ENCODE measurements at places on chromosomes 6 and 20. TPM values are rescaled to one million over a fixed set of nuclear protein-coding genes. Genes with fewer than 3 reads are reported as not detected.

TBX18 gene
- 2.4 TPM for total RNA-seq

TMEM74B gene
- total RNA-seq = 0.17 TPM

- peak; percentile 1 for DNase-seq
These were observed 132.6 kb downstream of the GPR63 start for GRCh38 chr6:96704713-96705112.

DNA sequence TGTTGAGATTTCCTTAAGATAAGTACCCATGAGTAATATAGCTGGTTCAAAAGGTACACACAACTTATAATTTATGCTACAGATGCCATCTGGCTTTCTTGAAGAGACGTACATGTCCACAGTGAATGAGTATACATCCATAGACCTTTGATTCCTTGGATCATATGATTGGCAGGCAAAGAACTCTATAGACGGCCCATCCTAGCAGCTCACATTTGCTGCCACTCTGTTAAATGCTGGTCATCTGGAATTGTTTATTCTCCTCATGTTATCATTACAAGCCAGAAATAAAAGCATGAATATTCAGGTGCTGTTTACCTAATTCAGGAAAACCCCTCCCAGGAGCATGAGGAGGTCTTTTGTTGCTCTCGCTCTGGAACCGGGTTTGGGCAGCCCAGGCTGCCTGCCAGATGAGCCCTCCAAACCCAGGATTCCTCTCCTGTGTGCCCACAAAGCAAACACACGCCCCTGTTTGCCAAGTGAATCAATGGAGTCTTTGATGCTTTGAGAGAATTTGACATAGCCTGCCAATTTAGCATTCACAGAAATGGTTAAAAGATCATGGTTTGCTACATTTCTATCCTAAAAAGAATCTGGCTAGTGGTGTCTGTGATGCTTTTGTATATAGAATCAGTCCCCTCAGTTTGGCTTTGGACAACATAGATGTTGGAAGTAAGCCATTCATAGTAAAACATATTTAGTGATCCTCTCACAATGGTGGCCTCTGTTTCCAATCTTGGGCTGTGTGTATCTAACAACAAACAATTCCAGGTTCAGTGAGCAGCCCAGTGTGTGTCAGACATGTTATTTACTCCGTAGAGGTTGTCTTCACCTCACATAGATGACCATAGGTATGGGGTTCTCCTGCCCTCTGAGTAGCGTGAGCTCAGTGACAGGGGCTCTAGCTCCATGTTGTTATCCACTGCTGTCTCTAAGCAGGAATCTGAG is 17.5 kb upstream of the PLCG1 start:
- no peak for DNase-seq

- DNase-seq = no peak
These were observed 26.0 kb downstream of the TOX2 start for GRCh38 chr20:43940518-43941225.

GRCh38 chr6:151661509-151661908 is 146.0 kb upstream of the ESR1 start:
- DNase-seq = no peak

DNA sequence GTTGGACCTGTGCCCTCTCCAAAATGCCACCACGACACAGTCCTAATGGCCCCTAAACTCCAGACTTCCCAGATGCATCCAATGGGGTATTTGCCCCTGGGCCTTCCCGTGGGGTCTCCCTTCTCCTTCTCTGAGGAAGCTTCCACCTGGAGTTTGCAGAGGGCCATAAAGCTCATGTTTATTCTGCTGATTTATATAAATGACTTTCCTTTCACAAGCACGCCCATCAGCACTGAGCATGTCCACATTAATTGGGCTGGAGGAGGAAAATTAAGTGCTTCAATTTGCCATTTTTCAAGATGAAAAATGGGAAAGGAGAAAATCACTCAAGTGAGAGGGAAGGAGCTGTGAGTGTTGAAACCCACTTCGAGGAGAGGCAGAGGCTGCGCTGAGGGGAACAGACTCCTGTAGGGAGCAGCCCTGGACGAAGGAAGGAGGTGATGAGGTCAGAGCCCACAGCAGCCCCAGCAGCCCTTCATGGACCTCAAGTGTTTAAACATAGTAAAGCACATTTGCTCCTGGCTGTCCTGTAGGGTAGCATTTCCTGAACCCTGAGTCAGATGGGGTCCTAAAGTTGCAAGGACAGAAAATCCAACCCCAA is 434.9 kb upstream of the SULF2 start:
- DNase-seq = no peak

GRCh38 chr6:52595796-52596130 is 18.9 kb upstream of the TRAM2 start:
- DNase-seq = peak; percentile 81

DNA sequence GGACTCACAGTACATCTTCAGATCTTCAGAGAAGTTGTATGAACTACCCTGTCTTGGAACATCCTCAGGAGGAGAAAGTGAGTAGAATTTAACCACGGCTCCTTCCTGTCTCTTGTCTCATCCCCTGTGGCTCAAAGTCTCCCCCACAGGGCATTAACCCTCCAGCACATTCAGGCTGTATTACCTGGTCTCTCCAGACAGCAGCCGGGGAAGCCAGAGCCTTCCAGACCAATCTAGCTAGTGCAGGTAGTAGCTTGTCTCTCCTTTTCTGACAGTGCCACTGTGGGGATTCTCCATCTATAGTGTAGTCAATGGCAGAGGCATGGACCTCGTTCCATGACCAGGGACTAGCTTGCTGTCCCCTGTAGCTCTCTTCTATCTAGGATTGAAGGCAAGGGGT is 16.9 kb upstream of the ELMO2 start:
- DNase-seq = no peak

- DNase-seq = peak; percentile 13
These were observed 822 bp downstream of the ELOVL4 start for GRCh38 chr6:79946272-79947190.

DNA sequence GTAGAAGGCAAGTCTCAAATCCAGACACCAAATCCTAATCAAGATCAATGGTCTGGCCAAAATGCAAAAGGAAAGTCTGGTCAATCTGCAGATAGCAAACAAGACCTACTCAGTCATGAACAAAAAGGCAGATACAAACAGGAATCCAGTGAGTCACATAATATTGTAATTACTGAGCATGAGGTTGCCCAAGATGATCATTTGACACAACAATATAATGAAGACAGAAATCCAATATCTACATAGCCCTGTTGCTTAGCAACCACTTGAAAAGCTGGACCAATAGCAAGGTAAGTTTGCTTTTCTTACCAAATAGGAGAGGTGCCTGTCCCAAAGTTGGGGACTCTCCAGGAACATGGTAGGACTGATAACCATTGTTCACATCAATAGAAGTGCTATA is 2.0 kb downstream of the SEMG2 start:
- DNase-seq = no peak

GRCh38 chr20:60101201-60101890 is 143.1 kb downstream of the CDH26 start:
- no peak for DNase-seq

GRCh38 chr20:23201658-23202057 is 115.5 kb upstream of the CD93 start:
- DNase-seq = no peak
